ENCODE measurements at places on chromosomes 1 and 21.

GRCh38 chr1:56331207-56331891 is 248.0 kb downstream of the PLPP3 start:
- DNase-seq: no peak

DNA sequence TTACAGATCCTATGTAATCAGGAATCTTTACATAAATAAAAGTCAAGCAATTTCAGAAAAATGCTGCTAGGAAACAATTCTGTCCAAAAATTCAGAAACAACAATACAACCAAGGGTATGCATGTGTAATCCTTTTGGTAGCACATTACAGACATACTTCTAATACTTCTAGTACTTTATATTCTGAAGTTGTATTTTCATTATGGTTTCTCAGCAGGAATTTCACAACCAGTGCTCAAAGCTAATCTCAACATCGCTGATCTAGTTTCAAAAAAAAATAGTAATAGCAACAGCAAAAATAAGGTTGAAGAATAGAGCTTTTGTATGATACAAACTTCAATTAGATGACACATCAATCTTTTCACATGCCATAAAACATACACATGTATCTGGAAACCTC is 545.2 kb downstream of the LTN1 start:
- DNase-seq: peak; percentile 84

GRCh38 chr1:201119206-201120197 is 7.3 kb upstream of the CACNA1S start:
- DNase-seq: peak; percentile 51

GRCh38 chr1:155062151-155062686 is 1.3 kb upstream of the EFNA4 start:
- DNase-seq: no peak

GRCh38 chr1:16155537-16156410 is at the start of gene EPHA2:
EPHA2 (minus strand) TSS chr1:16156069; CDS start chr1:16155932, 137 bp downstream.
- peak; percentile 87 for DNase-seq

- no peak for DNase-seq
Measured at GRCh38 chr21:42829954-42830353, 49.4 kb downstream of the WDR4 start.

Data from iris pigment epithelial cell (primary cell).